Cardiac fibroblast (primary cell): ENCODE measurements at places on chromosomes 4 and X.

- no peak for DNase-seq
Measured at GRCh38 chr4:180665481-180665880, 1577.7 kb upstream of the TENM3 start.

GRCh38 chr4:156778093-156778492, 193.5 kb downstream of the PDGFC start:
- DNase-seq: peak; percentile 80

DNA sequence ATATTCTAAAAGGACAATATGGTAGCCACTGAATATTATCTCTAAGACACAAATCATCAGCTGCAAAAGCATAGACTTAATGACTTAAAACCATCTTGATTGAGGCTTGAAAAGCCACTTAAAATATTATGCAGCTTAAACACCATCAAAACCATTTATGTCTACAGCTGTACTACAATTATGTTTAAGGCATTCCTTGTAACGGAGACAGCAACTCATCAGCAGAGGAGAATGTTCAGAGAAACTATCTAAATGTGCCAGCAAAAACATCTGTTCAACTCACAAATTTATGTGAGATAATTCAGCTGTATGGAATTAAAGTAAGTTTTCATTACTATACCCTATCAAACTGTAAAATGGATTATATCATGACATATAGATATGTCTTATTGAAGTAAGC, 147.9 kb upstream of the CTSO start:
- peak; percentile 45 for DNase-seq

GRCh38 chrX:80022363-80023031, 7.9 kb downstream of the TBX22 start:
- no peak for DNase-seq

- peak; percentile 77 for DNase-seq
Measured at GRCh38 chr4:40916218-40916555, 166.4 kb downstream of the NSUN7 start.

- peak; percentile 12 for DNase-seq
Measured at GRCh38 chrX:153688911-153689590, 1.3 kb downstream of the SLC6A8 start.

DNA sequence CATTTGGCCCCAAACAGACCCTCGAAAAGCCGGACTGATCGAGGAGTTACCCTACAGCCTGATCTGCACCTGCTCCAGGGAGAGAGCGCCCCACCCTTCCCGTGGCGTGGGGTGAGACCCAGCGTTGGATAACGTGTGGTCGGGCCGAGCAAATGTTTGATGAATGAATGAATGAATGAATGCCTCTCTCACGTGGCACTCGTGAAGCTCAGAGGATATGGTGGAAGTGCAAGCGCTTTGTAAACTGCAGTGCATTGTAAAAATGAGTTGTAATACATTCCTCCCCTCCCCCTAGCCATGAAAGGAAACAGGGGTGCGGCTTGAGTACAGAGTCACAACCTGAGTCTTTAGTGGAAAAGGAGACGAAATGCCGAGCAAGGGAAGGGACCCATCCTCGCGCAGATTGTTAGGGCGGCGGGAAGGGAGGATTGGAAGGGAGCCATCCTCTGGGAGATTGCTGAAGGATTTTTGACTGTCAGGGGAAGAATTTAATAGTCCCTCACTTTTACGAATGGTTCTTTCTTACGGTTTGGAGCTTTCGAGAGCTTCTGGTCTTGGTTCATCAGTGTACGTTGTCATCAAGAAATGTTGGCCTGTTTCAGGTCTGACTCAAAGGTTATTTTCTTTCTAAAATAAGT, 772 bp upstream of the FBXW7 start:
- DNase-seq: peak; percentile 47

DNA sequence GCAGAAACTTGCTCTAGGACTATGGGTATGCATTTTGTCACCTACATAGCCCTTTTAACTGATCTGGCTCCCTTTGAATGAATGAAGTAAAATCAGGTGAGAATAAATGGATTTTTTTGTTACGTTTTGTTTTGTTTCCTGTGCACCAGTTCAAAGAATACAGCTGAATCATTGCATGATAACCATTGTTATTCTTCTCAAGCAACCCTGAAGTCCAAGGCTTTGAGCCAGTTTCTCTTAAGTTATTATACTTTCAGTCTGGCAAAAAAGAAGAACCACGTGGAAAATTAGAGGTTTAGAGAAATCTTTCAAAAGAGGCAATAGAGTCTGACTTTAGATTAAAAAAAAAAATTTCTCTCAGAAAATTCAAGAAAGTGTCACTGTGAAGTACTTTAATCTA, 398.6 kb upstream of the TECRL start:
- DNase-seq: no peak

DNA sequence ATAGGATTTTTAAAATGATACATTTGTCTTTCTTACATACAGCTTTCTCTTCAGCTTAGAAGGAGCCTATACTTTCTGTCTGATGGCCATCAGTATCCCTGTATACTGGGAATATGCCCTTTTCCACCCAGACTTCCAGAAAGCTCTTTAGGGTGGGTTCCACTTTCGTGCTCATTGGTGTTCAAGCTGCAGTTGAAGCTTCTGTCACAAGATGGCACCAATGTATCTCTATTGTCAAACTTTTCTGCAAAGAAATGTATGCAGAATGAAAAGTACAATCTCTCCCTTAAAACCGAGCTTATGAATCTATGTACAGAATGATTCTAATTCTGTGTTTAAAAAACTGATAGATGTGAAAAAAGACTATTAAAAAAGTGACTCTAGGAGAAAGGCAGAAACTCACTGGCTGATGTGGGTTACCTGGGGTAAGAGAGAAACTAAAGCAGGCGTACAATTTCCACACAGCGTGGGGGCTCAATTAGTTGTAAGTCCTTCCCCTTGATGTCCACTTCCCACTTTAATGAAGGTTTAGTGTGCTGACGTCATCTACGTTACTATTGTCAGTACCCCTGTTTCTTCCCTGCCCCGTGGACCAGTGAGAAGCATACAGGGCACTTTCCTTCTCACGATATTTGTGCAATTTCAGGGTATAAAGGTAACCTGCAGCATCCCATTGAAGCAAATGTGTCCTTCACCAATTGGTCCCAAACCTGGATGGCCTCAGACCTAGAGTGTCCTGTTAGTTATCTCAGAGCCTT, 57.3 kb upstream of the TCEAL2 start:
- DNase-seq: peak; percentile 35

- DNase-seq: no peak
Measured at GRCh38 chr4:30256116-30256832, 463.9 kb upstream of the PCDH7 start.

- DNase-seq: no peak
Measured at GRCh38 chrX:15202454-15203177, 67.3 kb downstream of the ASB9 start.

- DNase-seq: no peak
Measured at GRCh38 chr4:80475798-80476197, 140.3 kb downstream of the CFAP299 start.

GRCh38 chr4:82043081-82043808, 330.5 kb downstream of the HNRNPD start:
- no peak for DNase-seq

GRCh38 chr4:142645475-142646108, 200.5 kb downstream of the INPP4B start:
- peak; percentile 56 for DNase-seq

GRCh38 chr4:163256680-163257343, 75.6 kb downstream of the NPY1R start:
- no peak for DNase-seq

- DNase-seq: peak; percentile 40
Measured at GRCh38 chr4:26736621-26737020, 124.0 kb upstream of the STIM2 start.

DNA sequence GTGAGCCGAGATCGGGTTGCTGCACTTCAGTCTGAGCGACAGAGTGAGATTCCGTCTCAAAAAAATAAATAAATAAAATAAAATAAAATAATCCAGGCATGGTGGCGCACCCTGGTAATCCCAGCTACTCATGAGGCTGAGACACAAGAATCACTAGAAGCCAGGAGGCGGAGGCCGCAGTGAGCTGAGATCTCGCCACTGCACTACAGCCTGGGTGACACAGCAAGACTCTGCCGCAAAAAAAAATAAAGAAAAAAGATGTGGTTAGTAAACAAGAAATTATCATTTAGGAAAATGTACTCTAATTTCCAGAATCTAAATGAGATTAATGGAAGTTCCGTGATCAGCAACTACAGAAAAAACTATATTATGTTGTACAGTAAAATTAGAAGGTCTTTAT, 14.5 kb upstream of the LRBA start:
- no peak for DNase-seq
